ENCODE measurements at places on chromosomes 5 and 9. TPM values are rescaled to one million over a fixed set of nuclear protein-coding genes. Genes with fewer than 3 reads are reported as not detected.

GRCh38 chr9:85283421-85283820, 458.3 kb downstream of the AGTPBP1 start:
- DNase-seq = no peak

- no peak for DNase-seq
Measured at GRCh38 chr5:76460104-76460503, 57.0 kb downstream of the IQGAP2 start.

Gene FBXL17
- total RNA-seq = 3.0 TPM

DNA sequence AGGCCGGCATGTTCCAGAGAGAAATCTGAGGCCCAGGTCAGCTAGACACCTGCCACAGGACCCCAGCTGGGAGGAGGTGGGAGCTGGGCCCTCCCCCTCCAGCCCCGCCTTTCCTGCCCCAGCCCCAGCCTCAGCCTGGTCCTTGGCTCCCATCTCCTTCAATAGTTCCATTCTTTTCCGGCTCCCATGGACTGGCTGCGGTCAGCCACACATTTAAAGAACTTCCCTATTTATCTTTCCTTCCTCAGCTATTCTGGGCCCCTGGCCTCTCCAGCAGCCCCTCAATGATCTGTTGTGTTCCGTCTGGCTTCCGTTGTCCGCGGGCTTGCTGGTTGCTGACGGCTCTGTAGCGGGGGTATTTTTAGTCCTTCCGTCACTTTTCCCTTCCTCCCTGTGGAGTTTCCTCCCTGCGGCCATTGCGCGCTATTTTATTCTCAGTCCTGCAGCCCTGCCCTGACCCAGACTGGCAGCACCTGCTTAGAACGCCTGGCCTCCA, 73.8 kb downstream of the AMBP start:
- no peak for DNase-seq

DNA sequence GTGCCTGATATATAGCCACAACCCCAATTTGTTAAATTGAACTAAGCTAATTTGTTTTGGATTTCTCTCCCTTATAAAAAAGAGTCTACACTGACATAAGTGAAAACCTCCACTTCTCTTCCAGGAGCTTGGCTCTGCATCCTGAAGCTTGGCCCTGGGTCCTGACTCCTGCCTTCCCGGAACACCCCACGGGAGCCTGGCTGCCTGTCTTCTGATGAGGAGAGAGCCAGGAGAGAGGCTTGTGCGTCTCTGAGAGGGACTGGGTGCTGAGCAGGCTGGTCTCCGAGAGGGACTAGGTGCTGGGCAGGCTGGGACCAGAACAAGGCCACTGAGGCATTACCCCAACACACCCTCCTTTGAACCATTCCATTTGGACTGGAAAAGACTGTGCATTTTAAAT, 6.5 kb upstream of the PTGES start:
- no peak for DNase-seq

DNA sequence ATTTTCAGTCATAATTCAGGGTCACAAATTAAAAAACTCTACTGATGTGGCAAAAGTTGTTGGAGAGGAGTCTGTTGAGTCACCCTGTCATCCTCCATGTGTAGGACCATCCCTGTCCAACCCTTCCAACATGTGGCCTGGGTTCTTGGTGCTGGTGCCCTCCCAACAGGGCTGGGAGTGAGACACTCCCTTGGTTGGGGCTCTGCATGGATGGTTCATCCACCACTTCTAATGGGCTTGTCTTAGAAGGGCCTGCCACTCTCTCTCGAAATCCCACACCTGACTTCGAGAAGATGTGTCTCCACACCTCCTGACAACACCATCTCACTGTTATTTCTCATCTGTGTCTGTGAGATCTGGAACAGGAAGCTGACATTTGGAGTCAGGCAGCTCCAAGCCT, 312.2 kb upstream of the IRX4 start:
- no peak for DNase-seq

- DNase-seq = no peak
Measured at GRCh38 chr5:122141751-122142150, 12.4 kb downstream of the ZNF474 start.

DNA sequence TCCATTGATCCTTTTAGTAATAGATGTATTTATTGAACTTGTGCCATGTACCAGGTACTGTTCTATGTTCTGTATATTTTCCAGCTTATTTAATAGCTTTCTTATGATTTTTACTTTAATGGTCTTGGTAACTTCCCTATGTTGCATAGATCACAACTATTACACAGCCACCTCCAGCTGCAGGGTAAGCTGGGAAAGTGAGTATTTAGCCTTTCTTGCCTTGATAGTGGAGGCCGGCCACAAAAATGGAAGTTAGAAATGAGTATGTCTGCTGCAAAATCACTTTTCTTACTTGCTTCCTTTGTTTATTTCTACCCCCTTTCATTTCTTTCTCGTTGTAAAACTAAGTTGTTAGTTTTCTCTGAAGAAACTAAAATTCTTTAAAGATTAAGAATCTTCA, 43.1 kb upstream of the ANKDD1B start:
- DNase-seq = no peak

Gene ZNF608
- 1.5 TPM for total RNA-seq

Gene KIF2A
- 84.7 TPM for total RNA-seq

DNA sequence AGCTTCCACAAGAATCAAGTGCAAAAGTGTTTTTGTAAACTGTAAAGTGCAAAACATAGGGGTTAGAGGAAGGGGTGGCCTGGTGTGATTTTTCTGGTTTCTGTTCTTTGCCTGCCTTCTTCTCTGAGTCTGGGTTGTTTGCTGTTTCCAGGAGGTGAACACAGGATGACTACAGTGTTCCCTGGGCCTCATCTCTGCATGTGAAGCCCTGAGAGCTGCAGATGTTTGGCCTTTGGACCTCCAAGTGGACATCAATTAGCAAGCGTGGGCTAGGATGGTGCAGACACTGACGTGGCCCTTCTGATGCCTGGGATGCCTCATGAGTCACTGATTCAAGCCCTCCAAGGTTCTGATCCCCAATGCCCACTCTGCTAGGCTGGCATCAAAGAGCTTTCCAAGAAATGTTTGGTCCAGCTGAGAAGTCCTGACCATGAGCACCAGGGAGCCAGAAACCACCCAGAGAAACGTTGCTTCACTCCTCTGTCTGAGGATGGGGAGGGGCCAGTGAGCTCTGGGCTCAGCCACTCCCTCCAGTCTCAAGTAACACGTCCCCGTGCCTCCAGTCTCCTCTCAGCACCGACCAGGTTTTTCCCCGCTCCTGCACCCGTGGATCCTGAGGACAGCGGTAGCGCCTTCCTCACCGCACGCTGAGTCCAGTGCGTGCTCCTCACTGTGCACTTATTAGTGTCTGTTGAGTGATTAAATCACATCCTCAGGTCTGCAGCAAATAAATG, 7.6 kb downstream of the IL9 start:
- DNase-seq = peak; percentile 13

DNA sequence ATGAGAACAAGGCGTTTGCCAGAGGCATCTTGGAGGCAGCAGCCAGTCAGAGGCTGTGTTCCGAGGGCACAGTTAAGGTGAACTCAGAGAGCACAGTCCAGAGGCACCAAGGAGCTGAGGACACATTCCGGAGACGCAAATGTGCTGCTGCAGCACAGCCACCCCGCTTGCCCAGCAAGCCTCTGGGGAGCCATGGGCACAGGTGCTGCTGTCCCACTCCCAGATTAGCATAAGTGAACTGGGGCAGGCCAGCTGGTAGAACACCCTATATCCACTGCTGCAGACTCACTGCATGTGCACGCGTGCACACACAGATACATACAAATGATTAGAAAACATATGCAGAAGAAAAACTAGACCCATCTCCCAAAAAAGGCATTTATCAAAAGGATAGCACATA, 164.5 kb downstream of the EBF1 start:
- DNase-seq = no peak

GRCh38 chr5:139705191-139705590, 57.0 kb downstream of the CXXC5 start:
- DNase-seq = peak; percentile 50

DNA sequence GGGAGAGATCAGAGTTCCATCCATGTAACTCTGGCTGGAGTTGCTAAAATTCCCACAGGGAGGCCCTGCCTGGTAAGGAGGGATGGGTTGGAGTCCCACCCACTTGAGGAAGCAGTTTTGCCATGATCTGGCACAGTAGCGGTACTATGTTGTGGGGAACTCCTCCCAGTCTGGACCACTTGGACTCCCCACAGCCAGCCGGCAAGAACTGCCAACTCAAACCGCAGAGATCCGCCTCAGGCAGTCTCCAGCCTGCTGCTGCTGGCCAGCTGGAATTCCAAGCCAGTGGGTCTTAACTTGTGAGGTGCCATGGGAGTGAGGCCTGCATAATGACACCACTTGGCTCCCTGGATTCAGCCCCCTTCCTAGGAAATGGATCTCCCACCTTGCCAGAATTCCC, 151.9 kb downstream of the NDUFS4 start:
- no peak for DNase-seq

Gene BARHL1
- total RNA-seq = not detected

Gene IRX1
- total RNA-seq = not detected

Gene NUTM2G
- not detected for total RNA-seq

Gene BRINP1
- not detected for total RNA-seq

Gene GZMA
- total RNA-seq = not detected

- DNase-seq = peak; percentile 83
Measured at GRCh38 chr5:132064738-132065331, 4.4 kb downstream of the IL3 start.

DNA sequence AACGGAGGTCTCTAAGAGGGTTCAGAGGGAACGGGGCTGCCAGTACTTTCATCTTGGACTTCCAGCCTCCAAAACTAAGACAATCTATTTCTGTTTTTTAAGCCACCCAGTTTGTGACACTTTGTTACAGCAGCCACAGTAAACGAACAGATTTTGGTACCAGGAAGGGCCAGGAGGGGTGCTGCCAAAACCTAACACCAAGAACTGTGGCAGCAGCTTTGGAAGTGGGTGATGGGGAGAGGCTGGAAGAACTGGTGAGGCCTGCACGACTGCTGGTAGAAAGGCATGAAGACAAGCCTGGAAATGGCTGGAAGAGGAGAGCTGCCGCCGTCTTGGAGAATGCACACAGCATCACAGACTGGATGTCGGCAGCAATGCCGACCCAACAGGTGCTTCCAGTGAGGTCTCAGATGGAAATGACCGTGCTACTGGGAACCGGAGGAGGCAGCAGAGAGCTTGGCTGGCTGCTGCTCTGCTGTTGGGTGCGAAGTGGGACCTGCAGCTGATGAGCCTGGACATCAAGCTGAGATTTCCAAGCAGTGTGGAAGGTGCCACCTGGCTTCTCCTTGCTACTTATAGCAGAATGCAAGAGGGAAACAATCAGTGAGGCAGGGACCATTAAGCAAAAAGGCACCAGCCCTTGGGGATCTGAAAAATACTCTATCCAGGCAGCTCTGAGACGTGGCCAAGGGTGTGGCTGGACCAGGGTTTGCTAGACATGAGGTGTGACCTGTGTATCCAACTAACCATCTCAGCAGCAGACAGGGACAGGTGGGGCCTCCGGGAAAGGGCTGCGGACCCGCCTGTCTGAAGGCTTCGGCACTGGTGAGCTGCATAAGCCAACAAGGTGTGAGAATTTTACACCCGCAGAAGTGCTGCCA, 4.7 kb upstream of the TMEM210 start:
- peak; percentile 55 for DNase-seq

Gene SKP2
- total RNA-seq = 88.6 TPM

Gene SPATA31E1
- not detected for total RNA-seq

DNA sequence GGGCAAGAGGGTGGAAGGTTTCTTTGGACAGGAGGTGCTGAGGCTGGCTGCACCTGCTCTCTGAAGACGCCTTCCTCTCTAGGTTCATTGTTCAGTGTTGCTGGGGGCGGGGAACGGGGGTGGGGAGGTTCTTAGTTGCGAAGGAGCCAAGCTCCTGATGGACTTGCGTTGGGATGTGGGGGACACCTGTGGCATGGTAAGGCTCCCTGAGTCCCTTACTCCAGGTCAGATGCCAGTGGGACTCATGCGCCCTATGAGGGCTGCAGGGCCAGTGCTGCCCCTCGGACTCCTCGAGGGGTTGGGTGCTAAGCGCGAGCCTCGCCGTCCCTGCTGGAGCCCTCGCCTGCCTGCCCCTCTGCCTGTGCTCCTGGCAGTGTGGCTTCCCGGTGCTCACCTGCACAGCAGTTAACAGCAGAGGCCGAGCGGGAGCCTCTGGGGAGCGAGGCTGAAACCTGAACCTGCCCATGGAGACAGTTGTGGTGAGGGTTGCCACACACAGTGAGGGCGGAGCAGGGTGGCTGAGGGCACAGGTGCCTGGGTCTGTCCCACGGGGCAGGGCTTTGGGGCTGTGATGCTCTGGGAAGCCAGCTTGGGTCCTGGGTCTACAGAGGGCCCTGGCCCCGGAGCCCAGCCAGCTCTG, 5.5 kb downstream of the RNU6ATAC start:
- DNase-seq = no peak

- DNase-seq = no peak
Measured at GRCh38 chr5:37751227-37751626, 88.6 kb downstream of the GDNF start.

Gene IFNB1
- not detected for total RNA-seq

GRCh38 chr5:170498811-170499351, 4.9 kb upstream of the KCNIP1 start:
- no peak for DNase-seq

DNA sequence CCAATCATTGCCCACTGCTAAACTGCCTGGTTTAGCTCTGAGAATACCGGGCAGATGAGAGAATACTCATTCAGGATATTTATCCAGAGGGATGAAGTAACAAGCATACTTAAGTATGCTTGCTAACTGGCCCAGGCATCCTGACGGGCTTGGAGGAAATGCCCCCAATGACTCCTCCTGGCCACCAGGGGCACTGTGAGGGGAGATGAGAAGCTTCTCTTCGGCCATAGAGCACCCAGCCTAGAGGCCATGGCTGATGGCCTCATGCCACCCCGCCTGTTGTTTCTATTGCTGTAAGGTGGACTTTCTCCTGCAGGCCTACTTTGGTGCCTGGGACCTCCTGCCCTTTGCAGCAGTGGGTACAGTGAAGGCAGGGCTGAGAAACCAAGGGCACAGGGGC, 134.5 kb upstream of the FSTL4 start:
- peak; percentile 67 for DNase-seq

- no peak for DNase-seq
Measured at GRCh38 chr9:133347515-133347984, 381 bp downstream of the MED22 start.

- DNase-seq = no peak
Measured at GRCh38 chr9:121645003-121645402, 6.4 kb upstream of the DAB2IP start.

- no peak for DNase-seq
Measured at GRCh38 chr5:10596310-10596703, 32.4 kb downstream of the ANKRD33B start.

- DNase-seq = no peak
Measured at GRCh38 chr5:145551714-145552113, 283.4 kb downstream of the PRELID2 start.

DNA sequence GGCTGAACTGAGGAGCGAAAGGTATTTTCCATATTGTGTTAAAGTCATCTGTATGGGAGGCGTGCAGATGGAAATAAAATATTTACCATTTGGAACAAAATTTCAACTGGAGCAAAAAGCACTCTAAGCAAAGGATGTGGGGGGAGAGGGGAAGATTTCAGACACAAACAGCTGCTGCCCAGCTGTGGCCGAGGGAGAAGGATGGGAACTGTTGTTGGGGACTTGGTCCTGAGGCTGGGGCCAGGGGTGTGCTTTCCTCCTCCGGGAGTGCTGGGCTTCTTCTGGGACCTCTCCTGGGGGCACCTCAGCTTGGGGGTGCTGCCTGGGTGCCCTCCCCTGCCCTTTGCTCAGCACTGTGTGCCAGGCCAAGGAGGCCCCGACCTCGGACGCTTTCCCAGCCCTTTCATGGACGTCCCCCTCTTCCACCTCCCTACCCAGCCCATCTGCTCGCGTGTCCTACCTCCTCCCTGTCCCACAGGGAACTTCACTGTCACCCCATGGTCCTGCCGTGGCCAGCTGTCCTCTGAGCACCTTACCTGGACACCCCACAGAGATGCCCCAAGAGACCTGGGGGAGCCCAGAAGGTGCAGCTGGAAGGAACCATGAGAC, 101.9 kb upstream of the COL5A1 start:
- DNase-seq = no peak
